Stimulated activated CD4-positive, alpha-beta T cell treated with anti-CD3 and anti-CD28 coated beads, Interleukin-12 subunit alpha, Interleukin-12 subunit beta, amount 100 ng/mL, for 4 hours (primary cell): ENCODE measurements at places on chromosomes 3 and 15.

DNA sequence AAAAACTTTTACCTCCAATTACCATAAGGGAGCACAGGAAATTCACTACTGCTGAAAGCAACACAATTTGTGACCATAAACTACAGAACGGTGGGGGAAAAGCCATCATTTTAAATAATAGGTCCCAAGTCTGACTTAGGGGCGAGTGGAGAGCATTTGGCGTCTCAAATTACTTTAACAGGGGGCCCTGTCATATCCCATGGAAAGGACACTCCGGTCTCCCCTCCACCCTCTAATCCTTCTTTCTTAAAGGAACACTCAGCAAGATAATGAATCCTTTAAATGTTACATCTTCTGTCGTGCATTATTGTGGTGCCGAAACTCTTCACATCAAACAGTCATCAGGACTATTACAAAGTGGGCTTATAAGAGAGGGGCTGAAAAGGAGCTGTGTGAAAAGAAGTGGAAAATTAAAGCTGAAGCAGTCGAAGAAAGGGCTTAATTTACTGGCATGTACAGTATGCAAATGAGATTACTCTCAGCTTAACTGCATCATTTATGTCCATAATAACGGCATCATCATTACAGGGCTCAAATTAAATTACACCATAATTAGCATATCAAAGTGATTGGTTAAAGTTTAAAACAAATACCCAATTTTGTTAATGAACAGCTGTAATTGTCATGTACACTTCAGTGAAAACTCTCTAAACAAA, 342.2 kb downstream of the FOXP1 start:
- DNase-seq, result no peak

- DNase-seq, result no peak
Observed at GRCh38 chr3:89360156-89360555, 252.7 kb downstream of the EPHA3 start.

DNA sequence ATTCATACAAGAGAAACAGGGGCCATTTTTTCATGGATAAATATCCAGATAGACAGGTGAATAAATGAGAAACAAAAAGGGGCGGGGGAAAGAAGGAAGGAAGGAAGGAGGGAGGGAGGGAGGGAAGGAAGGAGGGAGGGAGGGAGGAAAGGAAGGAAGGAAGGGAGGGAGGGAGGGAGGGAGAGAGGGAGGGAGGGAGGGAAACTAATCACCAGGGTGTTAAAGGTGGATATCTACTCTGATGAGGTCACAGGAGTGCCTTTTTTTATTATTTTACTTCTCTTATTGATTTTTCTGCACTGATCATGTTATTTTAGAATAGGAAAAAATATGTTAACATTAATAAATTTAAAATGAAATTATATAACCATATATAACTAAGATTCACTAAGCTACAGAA, 10.4 kb upstream of the VEPH1 start:
- DNase-seq, result no peak

DNA sequence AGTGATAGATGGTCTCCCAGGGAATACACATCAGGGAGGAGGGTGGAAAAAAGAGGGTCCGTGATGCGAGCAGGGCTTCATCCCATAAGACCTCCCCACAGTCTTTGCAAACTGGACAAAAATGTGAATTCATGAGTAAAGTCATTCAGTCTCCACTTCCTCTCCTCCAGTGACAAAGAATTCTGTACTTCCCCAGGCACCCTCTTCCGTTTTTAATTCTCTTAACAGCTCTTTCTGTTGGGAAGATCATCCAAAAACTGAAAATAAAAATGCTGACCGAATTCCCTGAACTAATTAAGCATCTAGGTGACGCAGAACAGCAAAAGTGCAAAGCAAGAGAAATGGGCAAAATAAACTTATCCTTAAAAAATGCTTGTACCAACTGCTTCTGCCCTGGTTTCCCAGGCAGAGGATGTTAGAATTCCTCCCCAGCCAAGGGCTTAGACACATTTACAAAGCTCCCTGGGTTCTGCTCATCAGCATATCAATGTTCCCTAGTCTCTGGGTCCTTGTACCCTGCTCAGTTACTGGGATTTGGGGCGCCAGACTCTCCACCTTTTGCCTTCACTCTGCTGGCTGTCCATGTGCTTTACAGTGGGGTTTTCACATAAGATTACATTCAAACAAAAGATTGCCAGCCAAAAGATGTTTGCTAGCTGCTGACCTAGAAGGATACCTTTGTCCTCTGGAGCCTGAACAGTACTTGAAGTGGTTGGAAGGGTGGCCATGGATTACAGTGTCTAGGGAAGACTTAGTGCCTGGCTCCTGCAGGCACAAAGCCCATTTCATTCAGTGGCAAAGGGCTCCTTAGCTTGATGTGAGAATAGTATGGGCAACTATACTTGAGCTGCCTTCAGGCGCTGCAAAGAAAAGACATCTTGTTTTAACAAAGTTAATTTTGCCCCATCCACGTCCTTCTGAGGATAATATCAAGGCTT, 69.4 kb downstream of the ARNT2 start:
- DNase-seq, result no peak

DNA sequence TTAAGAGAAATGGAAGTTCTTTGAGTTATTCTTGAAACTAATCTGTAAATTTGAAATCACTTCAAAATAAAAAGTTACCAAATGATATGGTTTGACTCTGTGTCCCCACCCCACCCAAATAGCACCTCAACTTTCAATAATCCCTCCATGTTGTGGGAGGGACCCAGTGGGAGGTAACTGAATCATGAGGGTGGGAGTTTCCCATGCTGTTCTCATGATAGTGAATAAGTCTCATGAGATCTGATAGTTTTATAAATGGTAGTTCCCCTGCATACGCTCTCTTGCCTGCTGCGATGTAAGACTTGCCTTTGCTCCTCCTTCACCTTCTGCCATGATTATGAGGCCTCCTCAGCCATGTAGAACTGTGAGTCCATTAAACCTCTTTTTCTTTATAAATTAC, 690.7 kb upstream of the ZNF385D start:
- DNase-seq, result no peak

GRCh38 chr3:58009026-58009748, 965 bp downstream of the FLNB start:
- peak; percentile 32 for DNase-seq

DNA sequence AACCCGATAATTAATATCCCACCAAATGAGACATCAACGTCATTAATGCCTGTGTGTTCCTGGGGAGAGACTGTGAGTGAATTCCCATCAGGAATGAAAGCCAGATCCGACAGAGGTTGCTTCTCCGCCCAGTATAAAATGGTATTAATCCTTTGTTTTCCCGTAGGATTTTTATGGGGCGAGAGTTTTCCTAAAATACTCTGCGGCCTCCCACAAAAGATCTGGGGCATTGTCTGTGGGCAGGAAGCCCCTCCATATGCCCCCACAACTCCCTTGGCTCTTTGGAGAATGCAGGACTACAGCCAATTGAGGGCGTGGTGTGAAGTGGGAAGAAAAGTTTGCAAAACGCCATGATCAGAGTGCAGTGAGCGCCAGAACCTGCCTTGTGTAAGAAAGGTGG, 26.7 kb downstream of the ZIC4 start:
- no peak for DNase-seq

DNA sequence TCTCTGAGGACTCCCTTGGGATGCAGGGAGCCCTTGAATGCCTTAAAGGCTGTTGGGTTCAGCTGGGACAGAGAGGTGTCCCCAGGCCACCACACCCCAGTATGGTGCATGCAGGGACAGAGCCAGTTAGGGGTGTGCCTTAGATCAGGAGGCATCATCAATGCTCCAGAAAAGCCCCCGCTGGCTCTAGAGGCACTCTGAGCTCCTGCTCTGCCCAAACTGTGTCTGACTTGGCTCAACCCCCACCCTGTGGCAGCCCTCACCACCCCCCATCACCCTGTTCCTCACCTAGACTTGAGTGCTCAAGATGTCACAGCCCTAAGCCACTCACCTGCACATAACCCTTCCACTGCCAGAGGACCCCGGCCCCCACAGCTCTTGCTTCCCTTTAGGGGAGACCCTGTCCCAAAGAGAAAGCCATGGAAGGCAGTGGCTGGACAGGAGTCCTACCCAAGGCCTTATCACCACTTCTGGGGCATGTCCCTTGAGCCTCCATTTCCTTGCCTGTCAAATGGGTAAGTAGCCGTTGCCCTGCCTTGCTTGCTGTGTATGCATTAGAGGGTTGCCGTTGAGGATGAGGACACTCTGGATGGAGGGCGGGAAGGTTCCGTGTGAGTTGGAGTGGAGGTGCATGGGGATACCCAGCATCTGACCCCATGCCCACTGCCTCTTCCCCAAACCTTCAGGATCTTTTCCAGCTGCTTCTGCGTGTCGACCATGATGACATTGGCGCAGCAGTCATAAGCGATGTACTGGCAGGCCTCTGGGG, 41.4 kb downstream of the ACSBG1 start:
- no peak for DNase-seq

GRCh38 chr3:69011096-69011730, 2.3 kb downstream of the EOGT start:
- no peak for DNase-seq

GRCh38 chr3:45406772-45407171, 18.4 kb downstream of the LARS2 start:
- no peak for DNase-seq

DNA sequence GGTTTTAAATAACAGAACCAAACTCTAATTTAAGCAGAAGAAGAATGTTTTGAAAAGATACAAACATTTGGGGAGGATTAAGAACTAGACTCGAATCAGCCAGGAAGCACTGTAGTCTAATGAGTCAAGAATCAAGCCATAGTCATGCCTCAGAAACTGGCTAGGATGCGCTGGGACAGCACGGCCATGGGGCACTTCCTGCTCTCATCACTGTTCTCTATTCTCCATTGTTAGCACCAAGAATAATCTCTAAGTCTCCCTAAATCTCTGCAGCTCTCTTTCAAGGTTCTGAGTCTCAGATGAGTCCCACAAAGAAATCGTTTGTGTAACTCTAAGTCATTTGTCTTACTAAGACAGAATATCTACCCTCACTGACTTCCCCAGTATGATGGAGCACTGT, 399.0 kb upstream of the KCNMB2 start:
- DNase-seq, result no peak

DNA sequence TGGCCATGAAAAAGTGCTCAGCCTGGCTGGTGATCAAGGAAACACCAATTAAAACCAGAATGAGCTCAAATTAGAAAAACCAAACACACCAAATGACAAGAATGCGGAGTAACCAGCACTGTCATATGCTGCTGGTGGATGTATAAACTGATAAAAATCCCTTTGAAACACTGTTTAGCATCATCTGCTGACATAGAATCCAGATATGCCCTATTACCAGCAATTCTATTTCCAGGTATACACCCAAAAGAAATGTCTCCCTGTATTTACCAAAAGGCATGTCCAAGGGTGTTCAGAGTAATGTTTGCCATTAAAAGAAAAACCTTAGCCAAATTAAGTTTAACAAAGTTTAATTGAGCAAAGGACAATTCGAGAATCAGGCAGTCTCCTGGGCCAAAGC, 138.6 kb downstream of the FMN1 start:
- no peak for DNase-seq
